ENCODE measurements at places on chromosomes 1 and 21.

DNA sequence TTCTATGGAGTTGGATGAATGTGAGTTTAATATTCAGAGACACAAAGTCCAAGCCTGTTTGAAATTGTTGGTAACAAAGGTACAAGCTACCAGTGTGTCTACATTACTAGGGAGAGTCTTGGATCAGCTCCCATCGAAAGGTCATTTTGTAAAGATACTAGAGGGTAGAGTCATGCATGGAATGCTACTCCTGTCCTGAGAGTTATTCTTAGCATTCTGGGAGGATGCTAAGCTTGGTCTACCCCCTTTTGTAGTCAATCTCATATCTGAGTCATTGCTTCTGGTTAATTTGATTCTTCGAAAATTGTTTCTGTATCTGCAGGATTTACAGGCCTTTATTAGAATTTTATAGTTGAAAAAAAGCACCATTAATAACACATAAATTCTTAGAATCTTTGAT is 240.2 kb downstream of the ST6GALNAC3 start:
- no peak for DNase-seq

DNA sequence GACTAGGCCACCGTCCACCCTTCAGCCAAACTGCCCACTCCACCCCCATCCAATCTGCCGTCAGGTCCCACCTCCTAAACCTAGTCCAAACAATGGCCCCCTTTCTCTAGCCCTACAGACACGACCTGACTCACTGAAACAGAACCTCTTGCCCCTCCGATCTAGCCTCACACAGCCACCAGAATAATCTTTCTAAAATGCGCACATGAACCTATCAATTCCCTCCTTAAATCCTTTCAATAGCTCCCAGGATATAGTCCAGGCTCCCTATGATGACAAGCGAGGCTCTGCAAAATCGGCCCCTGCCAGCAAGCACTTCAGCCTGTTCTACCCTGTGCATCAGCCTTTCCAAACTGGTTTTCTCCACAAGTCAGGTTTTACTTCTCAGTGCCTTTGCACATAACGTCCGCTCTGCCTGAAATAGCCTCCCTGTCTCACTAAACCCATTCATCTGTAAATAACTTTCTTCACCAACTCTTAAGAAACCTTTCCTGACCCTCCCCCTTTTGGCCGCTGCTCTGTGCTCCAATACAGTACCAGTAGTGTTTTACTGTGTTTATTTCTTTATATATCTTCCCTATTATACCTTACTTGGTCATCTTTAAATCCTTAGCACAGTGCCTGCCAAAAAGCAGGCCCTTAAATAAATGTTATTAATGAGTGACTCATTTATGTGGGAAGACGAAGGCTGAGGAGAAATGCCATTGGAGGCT is 9.0 kb upstream of the CDC20 start:
- DNase-seq: no peak

- DNase-seq: no peak
Measured at GRCh38 chr1:224763126-224763775, 147.1 kb downstream of the CNIH3 start.

DNA sequence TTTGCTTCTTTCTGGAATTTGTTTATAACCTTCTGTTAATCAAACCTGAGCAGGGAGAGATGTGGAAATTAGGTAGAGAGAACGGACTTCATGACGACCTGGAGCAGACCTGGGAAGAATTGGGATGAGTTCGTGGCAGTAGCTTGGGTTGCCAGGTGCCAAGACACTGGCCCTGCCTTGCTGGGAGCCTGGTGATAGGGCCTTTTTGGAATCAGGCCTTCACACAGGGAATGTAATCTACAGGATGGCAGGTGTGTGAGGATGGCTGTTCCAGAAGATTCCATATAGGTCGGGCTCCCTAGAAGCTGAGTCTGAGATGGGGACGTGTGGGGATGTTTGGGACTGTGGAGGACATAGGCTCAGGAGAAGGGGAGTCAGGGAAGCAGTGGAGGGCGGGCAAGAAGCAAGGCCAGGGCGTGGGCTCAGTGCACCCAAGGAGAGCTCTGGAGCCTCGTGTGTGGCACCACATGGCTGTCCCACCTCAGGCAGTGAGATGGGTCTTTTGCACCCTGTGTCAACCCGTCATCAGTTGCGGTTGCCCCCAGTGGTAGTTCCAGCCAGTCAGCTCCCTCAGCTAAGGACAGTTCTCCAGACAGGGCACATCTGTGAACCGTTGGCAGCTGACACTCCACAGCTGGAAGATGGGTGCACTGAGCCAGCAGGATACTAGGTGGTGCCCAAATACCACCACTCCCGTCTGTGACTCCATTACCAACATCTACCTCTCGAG is 395.9 kb downstream of the MATN1 start:
- DNase-seq: no peak

GRCh38 chr1:214285610-214286440 is 4.9 kb downstream of the SMYD2 start:
- peak; percentile 4 for DNase-seq

GRCh38 chr1:72397786-72398185 is 115.4 kb upstream of the NEGR1 start:
- DNase-seq: peak; percentile 72

GRCh38 chr1:242205622-242206489 is 207.0 kb upstream of the MAP1LC3C start:
- DNase-seq: no peak

GRCh38 chr1:40841602-40842001 is 20.6 kb downstream of the CITED4 start:
- DNase-seq: no peak

DNA sequence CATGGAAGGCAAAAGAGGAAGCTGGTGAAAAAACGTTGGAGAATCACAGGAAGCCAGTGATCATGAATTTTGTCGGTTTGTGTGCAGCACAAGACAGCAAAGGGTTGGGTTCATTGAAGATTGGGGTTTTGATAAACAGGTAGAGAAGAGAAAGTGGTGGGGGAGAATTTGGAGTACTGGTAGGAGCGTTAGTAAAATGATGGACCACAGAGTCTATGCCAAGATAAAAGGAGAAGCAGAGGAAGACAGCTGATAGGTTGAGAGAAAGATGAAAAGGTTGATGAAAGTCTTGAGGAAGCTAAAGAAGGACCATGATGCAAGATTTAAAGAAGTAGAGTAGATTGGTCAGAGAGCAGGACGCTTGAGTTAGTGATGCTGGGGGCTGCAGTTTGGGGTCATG is 156.8 kb upstream of the POU3F1 start:
- no peak for DNase-seq

- DNase-seq: no peak
Measured at GRCh38 chr21:36379251-36379650, 5.9 kb upstream of the CHAF1B start.

DNA sequence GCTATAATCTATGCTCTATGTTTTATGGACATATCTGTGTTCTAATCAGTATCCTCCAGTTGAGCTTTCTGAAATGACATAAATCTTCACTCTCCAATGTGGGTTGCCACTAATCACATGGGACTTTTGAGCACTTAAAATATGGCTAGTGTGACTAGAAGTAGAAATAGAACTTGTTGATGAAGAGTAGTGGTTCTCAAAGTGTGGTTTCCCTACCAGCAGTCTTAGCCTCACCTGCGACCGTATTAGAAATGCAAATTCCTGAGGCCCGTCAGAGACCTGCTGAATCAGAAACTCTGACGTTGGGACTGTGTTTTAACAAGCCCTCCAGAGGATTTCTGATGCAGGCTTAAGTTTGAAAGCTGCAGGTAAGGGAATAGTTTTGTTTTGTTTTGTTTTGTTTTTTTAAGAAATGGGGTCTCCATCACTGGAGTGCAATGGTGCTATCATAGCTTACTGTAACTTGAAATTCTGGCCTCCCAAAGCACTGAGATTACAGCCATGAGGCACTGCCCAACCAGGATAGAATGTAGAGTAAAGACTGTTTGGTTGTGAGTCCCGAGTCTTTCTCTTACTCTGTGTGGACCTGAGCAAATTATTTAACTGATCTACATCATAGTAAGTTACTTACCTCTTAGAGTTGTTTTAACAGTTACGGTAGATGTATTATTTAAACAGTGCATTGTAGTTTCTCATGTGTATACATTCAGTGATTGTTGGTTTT is 21.7 kb downstream of the GLRX2 start:
- DNase-seq: no peak

- peak; percentile 89 for DNase-seq
Measured at GRCh38 chr21:33025489-33026442, at the start of gene OLIG2. OLIG2 (plus strand) TSS chr21:33025935; CDS start chr21:33026863, 928 bp downstream.

- DNase-seq: no peak
Measured at GRCh38 chr1:215608646-215609045, 41.5 kb downstream of the KCTD3 start.

GRCh38 chr1:198730952-198731351 is 92.1 kb downstream of the PTPRC start:
- no peak for DNase-seq

- DNase-seq: no peak
Measured at GRCh38 chr1:38667626-38668025, 191.9 kb downstream of the RRAGC start.

DNA sequence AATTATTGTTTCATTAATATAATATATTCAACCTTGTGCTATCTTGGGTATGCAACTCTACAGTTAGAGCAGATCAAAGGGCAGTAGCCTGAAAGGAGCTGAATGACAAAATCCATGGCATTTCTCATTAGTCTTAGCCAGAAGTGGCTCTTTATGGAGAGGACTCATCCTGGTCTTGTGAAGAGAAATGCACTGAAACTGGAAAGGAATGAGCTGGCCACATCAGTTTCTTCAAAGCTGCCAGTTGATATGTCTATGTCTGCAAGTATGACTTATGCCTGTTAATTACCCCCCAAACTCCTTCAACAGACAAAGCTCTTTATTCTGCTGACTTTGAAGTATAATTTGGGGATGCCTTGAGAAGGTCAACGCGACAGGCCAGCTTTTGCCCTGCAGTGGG is 119.0 kb upstream of the UBE2U start:
- DNase-seq: no peak

GRCh38 chr1:150619576-150620509 is 9.6 kb downstream of the ENSA start:
- peak; percentile 29 for DNase-seq

GRCh38 chr1:201900476-201900875 is 11.8 kb downstream of the SHISA4 start:
- DNase-seq: no peak

GRCh38 chr1:27604579-27605299 is 795 bp upstream of the AHDC1 start:
- no peak for DNase-seq

DNA sequence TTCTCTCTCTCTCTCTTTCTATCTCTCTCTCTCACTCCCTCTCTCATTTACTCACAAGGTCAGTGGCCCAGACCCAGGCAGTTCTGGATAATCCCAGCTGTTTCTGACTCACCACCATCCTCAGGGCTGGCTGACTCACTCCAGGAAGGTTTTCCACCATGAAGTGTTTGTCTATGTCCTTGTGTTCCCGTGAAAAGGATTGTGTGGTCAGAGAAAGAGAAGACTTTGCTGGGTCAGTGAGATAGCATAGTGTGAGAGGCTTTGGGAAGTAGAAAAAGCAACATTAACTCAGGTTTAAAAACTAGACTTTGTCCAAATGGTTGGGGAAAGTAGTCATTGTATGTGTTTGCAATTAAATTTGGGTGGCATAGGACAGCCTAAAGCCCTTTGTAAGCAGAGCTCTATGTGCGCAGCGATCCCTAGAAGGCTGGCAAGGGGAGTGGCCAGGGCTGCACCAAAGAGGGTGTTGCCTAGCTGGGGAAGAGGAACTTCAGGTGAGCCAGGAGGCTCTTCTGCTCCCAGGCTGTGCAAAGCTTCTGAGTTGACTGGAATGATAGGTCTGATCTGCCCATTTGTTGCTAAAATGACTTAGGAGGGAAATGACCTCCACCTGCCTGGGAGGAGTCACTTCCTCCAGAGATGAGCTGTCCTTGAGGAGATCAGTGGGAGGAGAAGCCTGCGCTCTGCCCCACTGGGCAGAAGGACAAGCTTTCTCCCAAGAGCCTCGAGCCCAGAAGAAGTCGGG is 4.9 kb upstream of the CAPN2 start:
- DNase-seq: no peak

- DNase-seq: peak; percentile 19
Measured at GRCh38 chr1:41766546-41766945, 152.2 kb downstream of the HIVEP3 start.

DNA sequence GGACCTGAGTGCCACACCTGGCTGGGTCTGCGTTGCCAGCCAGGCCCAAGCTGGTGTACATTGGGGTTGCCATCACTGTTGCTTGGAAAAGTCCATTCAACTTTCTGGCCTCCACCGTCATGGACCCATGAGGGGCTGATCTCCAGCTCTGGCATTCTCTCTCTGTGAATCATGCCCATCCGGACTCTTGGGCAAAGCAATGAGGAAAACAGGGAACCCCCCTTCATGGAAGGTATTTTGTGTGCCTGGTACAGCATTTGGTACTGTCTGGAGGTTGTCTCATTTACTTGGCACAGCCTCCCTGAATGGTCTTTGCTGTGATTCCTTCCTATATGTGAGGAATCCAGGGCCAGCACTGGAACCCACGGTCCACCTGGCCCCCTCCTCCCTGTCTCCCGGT is 99.4 kb downstream of the FOXD2 start:
- no peak for DNase-seq

- DNase-seq: no peak
Measured at GRCh38 chr1:209780268-209780667, 4.1 kb downstream of the C1orf74 start.

GRCh38 chr1:157773493-157774350 is 3.2 kb downstream of the FCRL2 start:
- DNase-seq: no peak

GRCh38 chr1:196180847-196181593 is 427.2 kb downstream of the KCNT2 start:
- no peak for DNase-seq

DNA sequence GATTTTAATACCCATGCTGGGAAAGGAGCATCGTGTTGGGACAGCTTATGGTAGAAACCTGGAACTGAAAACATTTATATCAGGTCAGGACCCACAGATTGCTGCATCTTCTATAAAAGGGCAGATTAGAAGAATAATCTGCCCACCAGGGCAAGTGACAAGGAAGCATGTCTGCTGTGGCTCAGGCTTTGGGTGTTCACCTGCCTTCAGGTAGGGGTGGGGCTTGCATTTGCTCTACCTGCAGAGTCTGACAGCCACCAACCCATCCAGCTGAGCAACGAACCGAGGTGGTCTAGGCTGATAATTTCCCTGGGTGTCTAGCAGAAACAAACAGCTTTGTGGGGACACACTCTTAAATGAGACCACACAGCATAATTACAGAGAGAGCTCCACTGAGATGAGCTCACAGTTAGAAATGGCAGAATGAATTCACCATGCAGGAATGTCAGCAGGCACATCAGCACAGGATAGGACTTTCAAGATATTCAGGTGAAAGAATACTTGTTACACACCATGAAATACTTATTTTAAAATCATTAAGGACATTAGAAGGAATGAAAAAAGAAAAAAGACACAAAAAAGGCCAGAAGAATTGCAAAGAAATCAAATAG is 36.1 kb upstream of the B3GALT5 start:
- DNase-seq: no peak

- no peak for DNase-seq
Measured at GRCh38 chr1:39322431-39322830, 117.9 kb downstream of the MACF1 start.

GRCh38 chr1:8721679-8722324 is 95.6 kb downstream of the RERE start:
- no peak for DNase-seq

DNA sequence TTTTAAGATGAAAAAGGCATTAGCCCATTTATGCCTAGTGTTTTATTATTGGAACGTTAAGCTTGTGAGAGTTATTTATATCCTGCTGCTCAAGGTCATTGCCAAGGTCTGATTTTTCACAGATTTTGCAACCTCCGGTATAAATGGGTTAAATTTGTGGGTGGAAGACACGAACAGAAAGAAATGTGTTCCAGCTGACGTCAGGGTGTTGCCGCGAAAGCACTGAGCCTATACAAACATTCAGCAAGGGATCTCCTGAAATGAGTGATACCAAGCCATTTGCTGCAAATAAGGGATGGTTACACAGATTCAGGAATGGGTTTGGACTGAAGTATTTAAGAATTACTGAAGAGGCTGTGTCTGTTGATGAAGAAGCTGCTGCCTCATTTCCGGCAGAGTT is 32.2 kb downstream of the TMED5 start:
- no peak for DNase-seq

All from NCI-H1105 treated with DMSO at 0.1 percent for 48 hours (cell line).